ENCODE measurements at places on chromosomes 11 and 22.

DNA sequence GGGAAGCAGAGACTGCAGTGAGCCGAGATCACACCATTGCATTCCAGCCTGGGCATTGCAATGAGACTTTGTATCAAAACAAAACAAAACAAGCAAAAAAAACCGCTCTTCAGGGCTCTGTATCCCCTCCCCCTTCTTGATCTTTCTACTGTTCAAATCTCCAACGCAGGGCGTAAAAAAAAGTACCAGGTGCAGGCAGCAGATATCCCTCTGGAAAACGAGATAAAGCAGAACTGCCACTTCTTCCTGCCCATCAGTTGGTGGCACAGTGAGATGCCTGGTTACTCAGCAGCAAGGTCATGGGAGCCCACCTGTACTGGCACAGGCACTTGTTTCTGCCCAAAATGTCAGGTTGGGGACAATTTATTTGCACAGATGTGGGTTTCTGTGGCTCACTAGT, 11.2 kb downstream of the CCS start:
- DNase-seq, result no peak

DNA sequence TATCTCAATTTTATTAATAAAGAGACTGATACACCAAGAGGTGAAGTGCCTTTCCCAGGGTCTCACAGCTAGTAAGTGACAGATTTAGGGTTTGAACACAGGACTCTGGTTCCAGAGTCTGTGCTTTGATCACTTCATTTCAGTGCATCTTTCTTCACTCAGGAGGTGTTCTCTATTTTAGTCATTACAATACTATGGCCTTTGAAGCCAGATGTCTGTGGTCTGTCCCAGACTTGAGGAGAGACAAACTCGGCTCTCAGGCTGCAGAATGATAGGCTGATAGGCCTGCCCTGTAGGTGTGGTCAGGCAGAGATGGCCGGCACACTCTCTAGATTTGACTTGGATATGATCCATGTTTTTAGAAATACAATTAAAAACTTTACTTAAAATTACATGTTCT, 478.5 kb upstream of the CCDC90B start:
- DNase-seq, result no peak

- DNase-seq, result no peak
These were observed 37.4 kb downstream of the LARGE2 start for GRCh38 chr11:45959851-45960250.

DNA sequence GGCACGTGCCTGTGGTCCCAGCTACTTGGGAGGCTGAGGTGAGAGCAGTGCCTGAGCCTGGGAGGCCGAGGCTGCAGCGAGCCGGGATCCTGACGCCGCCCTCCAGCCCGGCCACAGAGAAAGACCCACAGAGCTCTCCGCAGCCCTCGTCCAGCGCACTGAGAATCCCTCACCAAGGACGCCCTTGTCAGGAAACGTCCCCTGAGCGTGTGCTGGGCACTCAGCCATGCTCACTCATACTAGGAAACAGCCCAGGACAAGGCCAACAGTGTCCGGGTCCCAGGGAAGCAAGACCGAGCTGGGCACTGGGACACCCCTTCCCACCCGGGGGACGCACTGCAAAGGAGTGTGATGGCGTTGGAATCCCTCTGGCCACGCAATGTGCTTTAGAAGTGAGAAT, 14.5 kb downstream of the DEAF1 start:
- DNase-seq, result no peak

- DNase-seq, result no peak
These were observed 9.7 kb upstream of the ANKK1 start for GRCh38 chr11:113377681-113378412.

Measured in urinary bladder (tissue), 4 donors.